Central memory CD4-positive, alpha-beta T cell (primary cell): ENCODE measurements at places on chromosomes 3 and 15.
A peak's percentile ranks its signal among the peaks of the same experiment; 100 is the strongest.

- no peak for DNase-seq
Observed at GRCh38 chr3:18680758-18681157, 255.6 kb upstream of the SATB1 start.

- DNase-seq: no peak
Observed at GRCh38 chr3:50193746-50194127, 2.3 kb downstream of the GNAT1 start.

DNA sequence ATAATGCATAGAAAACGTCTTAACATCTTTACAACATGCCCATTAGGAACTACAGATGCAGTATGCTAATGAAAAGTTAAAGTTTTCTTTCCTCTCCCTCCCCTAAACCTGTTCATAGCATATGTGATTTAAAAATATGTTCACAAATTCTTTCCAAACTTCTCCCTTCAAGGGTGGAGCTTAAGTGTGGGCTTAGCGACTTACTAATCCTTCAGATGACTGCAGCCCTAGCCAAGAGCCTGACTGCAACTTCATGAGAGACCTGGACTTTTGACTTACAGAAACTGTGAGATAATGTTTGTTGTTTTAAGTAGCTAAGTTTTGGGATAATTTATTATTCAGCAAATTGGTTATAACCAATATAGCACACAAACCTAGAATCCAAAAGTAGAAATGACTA is 22.0 kb upstream of the ANXA2 start:
- DNase-seq: no peak

DNA sequence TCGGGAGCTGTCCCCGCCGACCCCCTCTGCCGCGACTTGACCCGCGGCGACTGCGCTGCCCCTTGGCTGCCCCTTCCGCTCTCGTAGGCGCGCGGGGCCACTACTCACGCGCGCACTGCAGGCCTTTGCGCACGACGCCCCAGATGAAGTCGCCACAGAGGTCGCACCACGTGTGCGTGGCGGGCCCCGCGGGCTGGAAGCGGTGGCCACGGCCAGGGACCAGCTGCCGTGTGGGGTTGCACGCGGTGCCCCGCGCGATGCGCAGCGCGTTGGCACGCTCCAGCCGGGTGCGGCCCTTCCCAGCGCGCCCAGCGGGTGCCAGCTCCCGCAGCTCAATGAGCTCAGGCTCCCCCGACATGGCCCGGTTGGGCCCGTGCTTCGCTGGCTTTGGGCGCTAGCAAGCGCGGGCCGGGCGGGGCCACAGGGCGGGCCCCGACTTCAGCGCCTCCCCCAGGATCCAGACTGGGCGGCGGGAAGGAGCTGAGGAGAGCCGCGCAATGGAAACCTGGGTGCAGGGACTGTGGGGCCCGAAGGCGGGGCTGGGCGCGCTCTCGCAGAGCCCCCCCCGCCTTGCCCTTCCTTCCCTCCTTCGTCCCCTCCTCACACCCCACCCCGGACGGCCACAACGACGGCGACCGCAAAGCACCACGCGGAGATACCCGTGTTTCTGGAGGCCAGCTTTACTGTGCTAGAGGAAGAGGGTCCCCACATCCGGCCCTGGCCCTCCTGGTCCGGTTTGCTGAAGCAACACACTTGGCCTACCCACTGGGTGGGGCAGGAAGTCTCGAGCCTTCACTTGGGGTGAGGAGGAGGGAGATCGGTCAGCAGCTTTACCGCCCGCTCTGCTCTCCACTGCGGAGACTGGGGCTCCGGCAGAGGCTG is at the start of gene RASSF1:
TSS of gene RASSF1 (minus strand) at position 389 of the 882 bp plus-strand sequence. CDS start at position 358, 31 bp downstream.
- peak; percentile 50 for DNase-seq

DNA sequence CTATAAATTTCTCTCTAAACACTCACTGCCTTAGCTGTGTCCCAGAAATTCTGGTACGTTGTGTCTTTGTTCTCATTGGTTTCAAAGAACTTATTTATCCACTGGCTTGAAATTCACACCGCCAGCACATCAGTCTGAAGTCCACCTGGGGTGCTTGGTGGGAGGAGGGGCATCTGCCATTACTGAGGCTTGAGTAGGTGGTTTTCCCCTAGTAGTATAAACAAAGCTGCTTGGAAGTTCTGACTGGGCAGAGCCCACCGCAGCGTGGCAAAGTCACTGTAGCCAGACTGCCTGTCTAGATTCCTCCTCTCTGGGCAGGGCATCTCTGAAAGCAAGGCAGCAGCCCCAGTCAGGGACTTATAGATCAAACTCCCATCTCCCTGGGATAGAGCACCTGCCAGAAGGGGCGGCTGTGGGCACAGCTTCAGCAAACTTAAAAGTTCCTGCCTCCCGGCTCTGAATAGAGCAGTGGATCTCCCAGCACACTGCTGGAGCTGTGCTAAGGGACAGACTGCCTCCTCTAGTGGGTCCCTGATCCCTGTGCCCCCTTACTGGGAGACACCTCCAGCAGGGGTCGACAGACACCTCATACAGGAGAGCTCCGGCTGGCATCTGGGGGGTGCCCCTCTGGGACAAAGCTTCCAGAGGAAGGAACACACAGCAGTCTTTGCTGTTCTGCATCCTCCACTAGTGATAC is 114.1 kb downstream of the SUCLG2 start:
- no peak for DNase-seq
